Activated T-cell treated with anti-CD3 and anti-CD28 coated beads, Interleukin-2, amount 50 U/mL, for 48 hours (primary cell): ENCODE measurements at places on chromosomes 1 and 21.
A peak's percentile ranks its signal among the peaks of the same experiment; 100 is the strongest.

- no peak for DNase-seq
These were observed 19.0 kb upstream of the MGST3 start for GRCh38 chr1:165612062-165612461.

DNA sequence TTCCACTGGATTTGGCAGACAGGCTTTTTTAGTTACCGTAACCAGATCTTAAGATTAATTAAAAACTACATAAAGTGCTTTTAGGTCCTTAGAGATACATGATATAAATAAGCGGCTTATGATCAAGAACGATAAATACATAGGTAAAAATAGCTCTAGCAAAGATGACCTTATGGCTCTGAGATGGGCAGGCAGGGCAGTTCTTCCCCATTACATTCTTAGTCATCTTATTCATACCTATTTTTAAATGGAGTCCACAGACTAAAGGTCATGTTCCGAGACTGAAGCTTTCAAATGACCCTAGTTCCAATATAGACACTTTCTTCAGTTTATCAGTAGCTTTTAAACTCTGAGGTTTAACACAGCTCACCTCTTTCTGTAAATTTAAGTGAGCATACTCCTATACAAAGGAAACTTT lies 4.3 kb downstream of the MCL1 start:
- DNase-seq, result no peak

DNA sequence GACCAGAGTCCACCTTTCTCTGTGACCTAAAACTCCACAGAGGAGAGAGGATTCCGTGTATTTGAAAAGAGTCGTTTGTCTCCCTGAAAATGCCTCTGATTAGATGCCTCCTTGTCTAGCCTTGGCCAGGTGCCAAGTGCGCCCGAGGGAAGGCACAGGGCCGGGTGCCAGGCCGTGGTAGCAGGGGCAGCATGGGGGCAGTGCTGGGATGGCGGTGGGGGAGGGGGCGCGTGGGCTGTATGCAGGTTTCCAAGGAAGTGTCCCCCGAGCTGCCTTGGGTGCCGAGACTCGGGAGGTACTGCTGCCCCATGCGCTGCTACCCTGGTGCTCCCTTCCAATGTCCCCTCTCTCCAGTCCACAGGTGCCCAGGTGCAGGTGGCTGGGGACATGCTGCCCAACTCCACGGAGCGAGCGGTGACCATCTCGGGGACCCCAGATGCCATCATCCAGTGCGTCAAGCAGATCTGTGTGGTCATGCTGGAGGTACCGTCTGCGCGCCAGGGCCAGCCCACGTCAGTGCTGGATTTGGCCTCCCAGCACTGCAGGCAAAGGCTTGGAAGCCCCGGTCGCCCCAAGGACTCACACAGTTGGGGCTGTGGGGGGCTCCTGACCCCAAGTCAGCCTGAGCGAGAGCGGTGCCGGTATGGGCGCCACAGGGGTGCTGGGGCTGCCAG lies 70.9 kb upstream of the COL6A1 start:
- no peak for DNase-seq

DNA sequence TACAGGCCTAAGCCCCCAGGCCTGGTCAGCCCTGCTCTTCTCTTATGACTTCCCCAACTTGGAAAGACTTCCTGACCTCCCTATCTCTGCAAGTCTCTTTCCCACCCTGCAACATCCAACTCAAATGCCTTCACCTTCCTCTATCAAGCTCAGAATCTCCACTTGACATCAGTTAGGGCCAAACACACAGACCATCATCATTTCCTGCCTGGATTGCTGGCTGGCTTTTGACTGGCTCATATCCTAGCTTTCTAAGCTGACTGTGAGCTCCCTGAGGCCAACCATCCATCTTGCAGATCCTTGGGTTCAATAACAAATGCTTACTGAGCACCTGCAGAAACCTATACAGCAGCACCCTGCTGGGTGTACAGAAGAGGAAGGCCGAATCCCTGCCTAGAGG lies 137.3 kb upstream of the EDN2 start:
- peak; percentile 10 for DNase-seq

DNA sequence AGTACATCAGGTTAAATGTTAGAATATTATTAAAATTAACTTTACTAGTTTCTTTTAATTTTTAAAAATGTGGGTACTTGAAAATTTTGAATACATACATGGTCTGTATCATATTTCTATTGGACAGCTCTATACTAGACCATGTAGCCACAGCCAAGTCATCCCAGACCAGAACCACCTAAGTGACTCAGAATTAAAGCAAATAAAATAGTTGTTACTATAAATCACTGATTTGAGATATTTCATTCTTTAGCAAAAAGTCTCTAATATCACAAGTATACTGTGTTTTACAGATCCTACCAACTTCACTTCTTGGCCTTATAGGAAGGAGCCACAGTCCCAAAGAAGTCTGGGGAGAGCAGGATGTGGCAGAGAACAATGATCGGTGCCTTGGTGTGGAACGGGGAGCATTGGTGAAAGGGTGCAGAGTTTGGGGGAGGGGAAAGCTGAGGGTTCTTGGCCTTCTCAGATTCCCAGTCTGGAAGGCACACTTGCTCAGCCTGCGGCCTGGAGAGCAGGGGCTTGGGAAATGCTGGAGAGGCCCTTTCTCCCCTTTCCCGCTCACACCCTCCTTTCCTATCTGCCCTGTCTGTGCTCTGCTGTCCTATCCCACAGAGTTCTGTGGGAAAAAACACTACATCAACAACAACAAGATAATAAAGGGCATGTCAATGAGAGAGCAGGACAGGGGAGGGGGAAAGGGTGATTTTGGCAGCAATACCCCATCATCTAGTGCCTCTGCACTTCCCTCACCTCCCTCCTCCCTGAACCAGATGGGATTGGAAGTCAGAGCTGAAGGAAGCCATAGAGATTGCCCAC lies 122.1 kb downstream of the NGF start:
- no peak for DNase-seq

DNA sequence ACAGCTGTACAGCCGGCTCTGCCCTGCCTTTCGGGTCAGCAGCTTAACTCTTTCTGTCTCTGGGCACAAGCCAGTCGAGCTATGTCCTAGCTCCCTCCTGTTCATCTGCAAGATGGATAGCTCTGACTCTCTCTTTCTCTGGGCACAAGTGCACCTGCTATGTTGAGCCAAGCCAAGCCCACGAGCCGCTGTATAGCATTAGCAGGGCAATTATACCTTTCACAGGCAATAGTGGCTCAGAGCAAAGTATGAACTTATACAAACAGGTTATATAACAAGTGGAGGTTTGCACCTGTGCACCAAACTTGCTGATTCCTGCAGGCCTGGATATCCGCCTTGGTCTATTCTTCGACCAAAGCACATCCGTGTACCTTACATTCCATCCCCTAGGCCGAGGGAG lies 33.0 kb upstream of the CR2 start:
- no peak for DNase-seq

DNA sequence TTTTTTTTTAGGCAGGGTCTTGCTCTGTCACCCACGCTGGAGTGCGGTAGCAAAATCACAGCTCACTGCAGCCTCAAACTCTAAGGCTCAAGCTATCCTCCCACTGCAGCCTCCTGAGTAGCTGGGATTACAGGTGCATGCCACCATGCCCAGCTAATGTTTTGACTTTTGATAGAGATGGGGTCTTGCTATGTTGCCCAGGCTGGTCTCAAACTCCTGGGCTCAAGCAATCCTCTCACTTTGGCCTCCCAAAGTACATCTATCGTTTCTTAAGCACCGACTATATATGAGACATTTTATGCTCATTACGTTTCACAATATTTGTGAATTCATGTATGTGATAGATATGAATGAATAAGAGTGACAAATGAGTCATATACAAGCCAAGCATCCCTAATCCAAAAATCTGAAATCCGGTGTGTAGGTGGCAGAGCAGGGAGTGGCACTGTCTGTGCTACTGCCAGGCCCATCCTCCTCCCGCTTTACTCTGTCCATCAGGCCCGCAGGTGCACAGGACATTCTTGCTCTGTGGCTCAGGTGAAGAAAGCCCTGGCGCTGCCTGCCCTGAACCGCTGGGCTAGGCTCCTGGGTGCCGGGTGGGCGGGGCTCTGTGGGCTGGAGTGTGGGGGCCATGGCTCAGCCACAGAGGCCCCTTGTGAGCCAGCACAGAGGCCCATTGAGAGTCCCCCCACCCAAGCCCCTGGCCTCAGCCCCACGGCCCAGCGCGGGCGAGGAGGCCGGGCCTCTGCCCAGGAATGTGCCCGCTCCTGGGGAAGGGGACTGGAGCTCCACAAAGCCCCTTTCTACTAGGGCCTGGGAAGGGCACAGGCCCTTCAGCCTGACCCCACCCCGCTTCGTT lies 45.3 kb downstream of the HSPG2 start:
- no peak for DNase-seq

- peak; percentile 28 for DNase-seq
These were observed 1.3 kb downstream of the TMEM35B start for GRCh38 chr1:34983700-34984355.

DNA sequence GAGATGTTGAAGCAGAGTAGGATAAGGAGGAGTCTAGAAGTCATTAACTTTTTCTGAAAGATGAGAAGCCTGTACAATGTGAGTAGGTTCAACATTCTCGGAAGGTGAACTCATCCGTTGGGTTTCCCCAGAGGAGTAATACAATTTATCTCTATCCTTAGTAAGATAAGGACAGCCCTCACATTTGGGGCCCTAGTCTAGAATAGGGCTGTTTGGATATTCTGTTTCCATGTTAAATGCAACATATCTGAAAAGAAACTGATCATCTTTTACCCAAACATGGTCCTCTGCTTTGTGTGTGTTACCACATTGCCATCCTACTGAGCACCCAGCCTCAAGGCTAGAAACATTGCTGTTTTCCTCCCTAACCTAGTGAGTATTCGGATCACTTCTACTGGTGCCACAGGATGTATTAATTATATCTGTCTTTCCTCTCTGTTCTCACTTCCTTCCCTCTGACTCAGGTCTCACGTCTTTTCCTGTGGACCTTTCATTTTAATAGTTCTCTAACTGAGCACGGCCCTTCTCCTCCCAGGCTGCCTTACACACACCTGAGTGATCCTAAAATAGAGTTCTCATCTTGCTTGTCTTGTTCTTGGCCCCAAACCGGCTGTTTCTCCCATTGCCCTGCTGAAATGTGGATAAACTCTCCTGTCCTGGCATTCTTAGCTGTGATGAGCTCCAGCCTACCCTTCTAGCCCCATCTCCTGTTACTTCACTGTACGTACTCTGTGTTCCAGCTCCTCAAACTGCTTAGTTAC lies 91.7 kb downstream of the CDC14A start:
- peak; percentile 56 for DNase-seq

- DNase-seq, result peak; percentile 85
These were observed at the start of gene TOR3A for GRCh38 chr1:179081687-179082332. TSS of gene TOR3A (plus strand) at chr1:179082070. CDS start at chr1:179082129, 59 bp downstream.

DNA sequence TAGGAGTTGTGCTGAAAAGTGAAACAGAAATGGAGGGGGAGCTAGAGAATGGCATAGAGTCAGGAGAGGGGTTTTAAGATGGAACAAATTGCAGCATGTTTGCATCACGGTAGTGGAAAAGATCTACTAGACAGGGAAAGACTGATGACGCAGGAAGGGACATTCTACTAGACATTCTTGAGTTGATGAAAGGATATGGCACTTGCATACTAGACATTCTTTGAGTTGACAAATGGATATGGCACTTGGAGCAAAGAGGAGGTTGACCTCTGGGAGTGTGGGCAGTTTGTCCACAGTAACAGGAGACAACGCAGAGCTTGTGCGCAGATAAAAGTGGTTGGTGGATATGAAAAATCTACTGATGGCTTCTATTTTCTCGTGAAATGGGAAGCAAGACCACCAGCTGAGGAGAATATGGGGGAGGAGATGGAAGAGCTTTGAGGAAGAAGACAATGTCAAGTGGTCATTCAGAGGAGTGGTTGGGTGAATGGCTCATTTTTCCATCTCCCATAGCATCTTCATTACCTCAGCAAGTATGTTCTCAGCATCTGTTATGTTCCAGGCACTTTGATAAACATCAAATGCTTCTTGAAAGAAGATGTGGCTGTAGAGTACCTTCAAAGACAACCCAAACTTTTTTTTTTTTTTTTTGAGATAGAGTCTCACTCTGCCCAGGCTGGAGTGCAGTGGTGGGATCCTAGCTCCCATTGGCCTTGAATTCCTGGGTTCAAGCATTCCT lies 2.4 kb upstream of the CTPS1 start:
- DNase-seq, result no peak

DNA sequence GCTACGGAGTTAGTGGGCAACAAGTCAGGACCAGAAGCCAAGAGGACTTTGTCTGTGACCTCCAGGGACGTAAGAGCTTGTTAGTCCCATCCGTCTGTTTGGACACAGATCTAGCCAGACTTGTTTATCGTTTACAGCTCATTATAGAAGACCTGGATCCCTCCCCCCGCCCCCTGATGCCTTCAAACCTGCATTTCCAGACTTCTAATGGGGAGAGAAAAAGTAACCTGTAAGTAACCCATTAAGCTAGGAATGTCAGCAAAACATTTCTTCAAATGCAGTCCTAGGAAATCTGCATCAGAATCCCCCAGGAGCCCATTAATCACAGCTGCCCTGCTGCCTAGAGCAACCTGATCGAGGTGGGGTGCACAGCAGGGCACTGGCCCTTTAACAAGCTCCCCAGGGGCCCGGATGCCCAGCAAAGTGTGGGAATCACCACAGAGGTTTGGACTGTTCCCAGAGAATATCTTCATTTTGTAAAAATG lies 1.4 kb upstream of the MAD2L2 start:
- no peak for DNase-seq

DNA sequence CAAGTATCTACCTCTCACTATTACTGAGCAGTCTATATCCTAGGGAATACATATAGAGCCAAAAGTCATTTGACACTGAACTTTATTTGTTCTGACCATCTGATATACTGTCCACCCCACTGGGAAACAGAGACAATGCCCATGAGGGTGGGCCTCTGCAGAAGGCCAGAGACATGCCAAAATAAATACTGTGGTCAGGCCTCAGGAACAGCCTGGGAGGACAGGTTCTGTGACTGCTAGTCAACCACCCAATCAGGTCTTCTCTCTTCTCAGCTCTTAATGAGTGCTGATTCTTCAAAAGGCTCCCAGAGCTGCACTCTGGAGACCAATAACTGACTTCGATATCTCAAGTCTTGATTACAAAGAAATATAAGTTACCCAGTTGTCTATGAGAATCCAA lies 5.5 kb upstream of the ANKRD35 start:
- DNase-seq, result no peak

DNA sequence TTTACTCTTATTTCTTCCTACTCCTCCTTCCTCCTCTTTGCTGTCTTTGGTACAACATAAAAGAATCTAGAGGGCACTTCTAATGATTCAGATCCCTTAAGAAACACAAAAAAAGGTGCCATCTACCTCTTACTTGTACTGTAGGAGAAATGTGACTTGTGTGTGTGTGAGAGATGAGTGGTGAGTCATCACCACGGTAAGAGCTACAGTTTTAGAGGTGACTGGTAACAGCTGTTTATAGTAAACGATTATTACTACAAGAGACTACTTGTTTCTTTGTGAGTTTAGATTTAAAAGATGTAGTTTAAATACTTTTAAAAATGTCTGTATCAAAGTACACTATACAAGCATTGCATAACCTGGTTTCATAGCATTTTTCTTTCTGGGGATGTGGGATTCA lies 40.4 kb downstream of the SLC35D1 start:
- no peak for DNase-seq

- no peak for DNase-seq
These were observed 70.4 kb downstream of the MPZL1 start for GRCh38 chr1:167792188-167792565.

DNA sequence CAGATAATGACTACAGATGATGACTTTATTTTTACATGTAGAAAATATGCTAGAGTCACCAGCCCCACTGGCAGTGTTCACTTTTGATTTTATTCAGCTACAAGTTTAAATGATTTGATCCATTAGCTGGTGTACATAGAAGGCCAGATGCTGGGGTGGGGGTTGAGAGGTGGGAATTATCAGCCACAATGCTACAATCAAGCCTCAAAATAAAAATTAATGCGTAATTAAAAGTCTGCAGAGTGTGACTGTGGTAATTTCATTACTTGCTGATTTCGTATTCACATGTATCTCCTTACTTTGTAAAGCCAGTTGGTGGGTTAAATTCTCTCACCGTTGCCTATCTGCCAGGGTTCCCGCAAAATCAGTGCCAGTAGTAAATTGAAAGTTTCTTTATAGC lies 109.3 kb downstream of the GALNT2 start:
- no peak for DNase-seq
